Stimulated activated CD8-positive, alpha-beta memory T cell treated with anti-CD3 and anti-CD28 coated beads, Interleukin-15, amount 100 ng/mL, for 4 hours (primary cell): ENCODE measurements at places on chromosomes 1 and 21.

GRCh38 chr1:78673120-78673519 is 23.5 kb downstream of the IFI44 start:
- no peak for DNase-seq

DNA sequence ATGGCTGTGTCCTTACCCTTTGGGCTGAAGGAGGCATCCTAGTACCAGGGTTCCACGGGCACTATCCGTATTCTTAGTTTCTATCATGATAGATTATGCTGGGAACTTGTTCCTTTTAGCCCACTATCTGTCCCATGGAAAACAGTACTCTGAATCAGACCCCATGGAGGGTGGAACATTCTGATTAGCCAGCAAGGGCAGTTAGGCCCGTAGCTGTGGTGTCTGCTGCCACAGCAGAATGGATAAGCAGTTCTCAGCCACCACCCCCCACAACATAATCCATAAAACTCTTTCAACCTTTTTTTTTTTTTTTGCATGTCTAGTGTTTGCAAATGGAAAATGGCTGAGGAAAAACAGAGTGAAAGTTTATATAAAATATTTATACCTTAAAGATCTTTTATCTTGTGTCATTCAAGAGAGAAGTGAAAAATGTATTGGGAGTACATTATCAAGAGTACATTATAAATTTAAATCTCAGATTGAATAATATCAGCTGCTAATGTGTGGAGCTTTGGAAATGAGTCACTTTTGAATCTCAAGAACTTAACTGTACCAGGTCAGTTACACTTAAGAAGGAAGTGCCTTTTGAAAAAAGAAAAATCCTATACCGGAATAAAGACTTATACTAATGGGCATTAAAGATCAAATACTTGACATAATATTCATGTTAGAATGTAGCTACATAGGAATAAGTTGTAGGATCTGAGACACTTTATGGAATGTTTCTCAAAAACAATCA is 80.3 kb downstream of the NFIA start:
- DNase-seq = no peak

GRCh38 chr1:204376465-204376864 is 16.7 kb upstream of the PLEKHA6 start:
- no peak for DNase-seq

DNA sequence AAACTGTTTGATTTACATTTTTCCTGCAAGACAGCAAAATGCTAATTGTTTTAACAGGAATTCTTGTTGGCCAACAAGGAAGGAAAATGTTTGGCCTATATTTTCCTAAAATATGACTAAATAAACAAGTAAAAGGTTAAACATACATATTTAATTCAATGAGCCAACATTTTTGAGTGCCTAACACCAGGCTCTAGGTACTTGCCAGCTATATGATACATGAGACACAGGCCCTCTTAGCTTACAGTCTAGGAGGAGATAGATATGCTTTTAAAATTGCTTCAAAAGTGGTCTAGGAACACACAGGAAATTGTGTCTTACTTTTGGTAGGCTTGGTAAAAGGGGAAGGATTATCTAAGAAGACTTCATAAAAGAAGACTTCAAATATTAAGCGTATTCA is 50.9 kb downstream of the PIGK start:
- DNase-seq = no peak

GRCh38 chr1:165748550-165748949 is 20.1 kb downstream of the TMCO1 start:
- no peak for DNase-seq

- no peak for DNase-seq
Observed at GRCh38 chr1:240109920-240110636, 18.4 kb downstream of the FMN2 start.

DNA sequence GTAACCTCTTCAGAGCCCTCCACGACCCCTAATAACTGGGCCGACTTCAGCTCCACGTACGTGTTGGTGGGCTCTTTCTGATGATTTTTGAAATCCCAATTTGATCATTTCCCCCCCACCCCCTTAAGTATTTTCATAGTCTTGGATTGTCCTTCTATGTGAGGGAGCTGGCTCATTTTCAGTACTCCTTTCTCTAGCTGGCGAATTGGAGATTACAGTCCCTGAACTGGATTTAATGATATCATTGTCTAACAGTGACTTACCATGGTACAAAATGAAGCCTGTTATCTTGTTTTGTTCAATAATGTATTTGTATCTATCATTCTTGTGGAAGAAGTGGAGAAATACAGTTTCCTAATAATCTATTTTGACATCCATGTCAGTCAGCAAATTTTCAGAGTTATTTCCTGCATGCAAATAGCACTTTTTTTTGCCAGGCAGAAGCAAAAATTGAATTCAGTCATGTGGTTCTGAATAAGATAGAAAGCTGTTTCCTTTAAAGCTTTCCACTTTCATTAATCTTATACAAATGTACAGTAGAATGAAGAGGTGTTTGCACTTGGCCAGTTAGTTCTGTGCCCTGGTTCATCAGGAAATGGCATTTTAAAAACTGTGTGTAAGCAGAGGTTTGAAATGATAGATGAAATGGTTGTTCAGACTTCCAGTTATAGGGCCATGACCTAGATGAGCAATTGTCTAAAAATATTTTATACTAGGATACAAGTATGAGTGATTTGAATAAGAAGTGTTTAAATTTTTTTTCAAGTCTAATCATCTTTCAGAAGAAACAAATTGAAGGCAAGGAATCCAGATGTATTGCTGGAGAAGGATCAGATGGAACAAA is 104.2 kb downstream of the ATP5PO start:
- DNase-seq = no peak
